Activated naive CD4-positive, alpha-beta T cell (primary cell): ENCODE measurements at places on chromosomes 5 and 9.

- DNase-seq = no peak
These were observed 68.7 kb downstream of the PLPPR1 start for GRCh38 chr9:101097210-101097609.

GRCh38 chr9:36900856-36901220, 133.2 kb downstream of the PAX5 start:
- no peak for DNase-seq

DNA sequence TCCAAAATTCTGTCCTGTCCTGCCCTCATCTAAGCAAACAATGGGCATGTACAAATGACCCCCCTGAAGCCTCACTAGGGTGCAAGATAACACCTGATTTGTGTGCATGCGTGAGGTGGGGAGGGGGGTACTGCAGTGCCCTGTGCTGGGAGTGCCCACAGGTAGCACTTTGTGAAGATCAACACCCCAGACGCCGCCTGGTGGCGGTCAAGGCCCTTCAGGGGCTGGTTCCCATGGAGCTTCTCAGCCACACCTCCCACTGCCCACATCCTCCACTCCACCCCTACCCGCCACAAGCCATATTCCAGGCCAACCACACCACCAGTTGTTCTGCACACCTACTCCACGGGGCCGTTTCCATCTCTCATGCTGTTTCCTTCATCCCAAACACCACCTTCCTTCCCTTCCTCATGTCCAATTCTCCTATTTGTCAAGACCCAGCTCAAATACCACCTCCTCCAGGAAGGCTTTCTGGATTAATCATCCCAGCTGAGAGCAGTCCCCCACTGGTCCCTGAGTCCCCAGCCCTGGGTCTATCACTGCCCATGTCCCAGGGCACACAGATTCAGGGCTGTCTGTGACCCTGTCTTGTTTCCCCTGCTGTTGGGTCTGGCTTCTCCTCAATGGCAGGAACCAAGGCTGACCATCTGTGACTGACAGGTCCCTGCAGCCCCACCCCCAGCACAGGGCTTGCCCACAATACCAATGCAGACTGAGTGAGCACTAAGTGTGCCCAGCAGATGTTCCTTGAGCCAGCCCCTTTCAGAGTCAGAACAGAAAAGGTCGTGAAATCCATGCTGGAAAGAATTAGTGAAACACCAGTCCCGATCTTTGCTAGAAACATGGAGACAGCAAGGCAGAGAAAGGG, 178.4 kb downstream of the PAX5 start:
- no peak for DNase-seq

- no peak for DNase-seq
These were observed 312.5 kb downstream of the PSAT1 start for GRCh38 chr9:78609450-78609849.

GRCh38 chr5:67166460-67167285, 29.9 kb downstream of the CD180 start:
- DNase-seq = peak; percentile 56

- DNase-seq = no peak
These were observed 1.2 kb downstream of the LCN15 start for GRCh38 chr9:136762915-136763648.
